ENCODE measurements at places on chromosomes 3 and 15. TPM values are rescaled to one million over a fixed set of nuclear protein-coding genes. Genes with fewer than 3 reads are reported as not detected.

DNA sequence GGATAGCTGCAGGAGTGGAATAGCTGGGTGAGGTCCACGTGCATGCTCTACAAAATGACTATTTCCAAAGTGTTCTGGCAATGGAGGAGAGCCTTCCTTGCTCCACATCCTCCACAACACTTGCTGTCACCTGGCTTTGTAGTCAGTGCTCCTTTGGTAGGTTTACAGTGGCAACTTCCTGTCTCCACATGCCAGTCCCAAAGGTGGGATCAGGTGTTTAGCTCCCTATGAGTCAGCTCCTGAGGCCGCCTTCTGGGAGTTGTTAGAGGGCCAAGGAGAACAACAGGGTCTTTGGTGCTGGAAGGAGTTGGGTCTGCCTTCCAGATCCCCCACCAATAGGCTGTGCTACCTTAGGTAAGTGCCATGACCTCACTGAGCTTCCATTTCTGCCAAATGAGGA lies 15.3 kb upstream of the LIMD1 start:
- DNase-seq = peak; percentile 29

GRCh38 chr15:61545763-61546162 lies 316.7 kb upstream of the RORA start:
- DNase-seq = no peak

DNA sequence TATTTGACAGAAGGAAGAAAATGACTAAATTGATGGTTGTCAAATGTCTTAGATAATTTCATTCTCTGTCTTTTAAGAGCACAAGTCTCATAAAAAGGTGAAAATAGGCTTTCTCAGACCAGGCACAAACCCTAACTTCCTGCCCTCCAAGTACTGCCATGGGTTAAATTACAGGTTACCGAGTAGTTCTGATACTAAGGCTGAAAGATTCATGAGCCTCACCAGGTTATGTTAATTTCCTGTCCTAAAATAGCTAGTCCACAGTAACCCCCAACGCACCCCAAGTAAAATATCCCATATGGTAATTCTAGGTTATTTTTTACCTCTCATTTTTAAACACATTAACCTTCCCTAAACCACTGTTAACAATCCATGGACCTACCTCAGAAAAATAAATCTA lies 42.0 kb downstream of the GSK3B start:
- DNase-seq = no peak

GRCh38 chr15:45665261-45665660 lies 30.4 kb downstream of the SQOR start:
- DNase-seq = no peak

GRCh38 chr3:184237807-184238206 lies 8.4 kb downstream of the VWA5B2 start:
- no peak for DNase-seq

GRCh38 chr3:171955598-171955997 lies 83.8 kb upstream of the FNDC3B start:
- DNase-seq = no peak

DNA sequence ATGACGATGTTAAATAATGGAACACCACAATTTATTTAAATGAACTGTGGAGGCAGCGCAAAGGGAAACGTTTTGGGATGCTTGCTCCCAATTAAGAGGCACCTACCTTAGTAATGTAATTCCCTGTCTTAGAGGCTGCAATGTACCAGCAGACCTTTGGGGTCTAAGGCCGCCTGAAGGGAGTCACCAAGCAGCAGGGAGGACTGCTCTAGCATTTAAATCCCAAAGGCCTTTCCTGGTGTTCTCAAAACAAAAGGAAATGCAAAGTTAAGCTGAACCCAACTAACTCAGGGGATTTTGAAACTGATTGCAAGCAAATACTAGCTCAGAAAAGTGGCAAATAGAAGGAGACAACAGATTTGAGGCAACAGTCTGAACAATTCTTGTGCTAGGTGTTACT lies 510.8 kb downstream of the GABRG3 start:
- DNase-seq = no peak

HOMER2 gene
- 129 TPM for total RNA-seq

SLC28A1 gene
- total RNA-seq = not detected

All from lower leg skin (tissue), 4 donors.